Stimulated activated CD4-positive, alpha-beta T cell treated with anti-CD3 and anti-CD28 coated beads, Interleukin-2, amount 100 ng/mL, for 24 hours (primary cell): ENCODE measurements at places on chromosomes 4 and X.

- no peak for DNase-seq
Observed at GRCh38 chr4:90950385-90950841, 823.2 kb downstream of the CCSER1 start.

DNA sequence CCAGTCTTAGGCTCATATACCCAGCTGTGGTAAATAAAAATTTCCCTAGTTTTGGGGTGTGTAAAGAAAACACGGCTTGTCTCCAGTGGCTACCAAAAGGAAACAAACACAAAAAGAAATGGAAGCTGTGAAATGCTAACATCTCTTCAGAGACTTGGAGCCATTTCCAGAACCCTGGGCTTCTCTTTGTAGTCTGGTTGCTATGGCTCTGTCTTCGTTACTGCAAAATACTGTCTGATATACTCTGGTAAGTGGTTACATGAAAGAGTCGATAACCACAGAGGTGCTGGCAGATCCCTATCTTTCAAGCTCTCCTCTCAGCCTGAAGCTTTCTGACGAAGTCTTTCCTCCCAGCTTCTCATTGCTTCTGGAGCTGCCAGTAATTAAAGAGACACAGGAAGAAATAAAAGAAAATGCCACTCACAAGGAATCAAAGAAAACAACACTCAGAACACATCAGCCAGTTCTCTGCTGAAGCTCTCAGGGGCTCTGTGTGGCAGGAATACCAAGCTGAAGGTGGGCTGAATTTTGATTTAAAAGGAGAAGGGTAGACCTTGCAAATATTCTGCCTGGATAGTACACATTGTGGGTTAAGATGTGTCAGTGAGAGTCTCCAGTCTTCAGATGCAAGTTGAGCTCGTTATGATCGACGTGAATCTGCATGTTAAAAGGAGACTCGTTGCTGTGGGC, 107.6 kb upstream of the FAM9C start:
- no peak for DNase-seq

- DNase-seq = no peak
Observed at GRCh38 chr4:9608300-9608699, 164.1 kb downstream of the DEFB131A start.

- no peak for DNase-seq
Observed at GRCh38 chrX:9614016-9614415, 149.2 kb downstream of the TBL1X start.

GRCh38 chr4:97116511-97116910, 1026.8 kb downstream of the STPG2 start:
- DNase-seq = no peak

DNA sequence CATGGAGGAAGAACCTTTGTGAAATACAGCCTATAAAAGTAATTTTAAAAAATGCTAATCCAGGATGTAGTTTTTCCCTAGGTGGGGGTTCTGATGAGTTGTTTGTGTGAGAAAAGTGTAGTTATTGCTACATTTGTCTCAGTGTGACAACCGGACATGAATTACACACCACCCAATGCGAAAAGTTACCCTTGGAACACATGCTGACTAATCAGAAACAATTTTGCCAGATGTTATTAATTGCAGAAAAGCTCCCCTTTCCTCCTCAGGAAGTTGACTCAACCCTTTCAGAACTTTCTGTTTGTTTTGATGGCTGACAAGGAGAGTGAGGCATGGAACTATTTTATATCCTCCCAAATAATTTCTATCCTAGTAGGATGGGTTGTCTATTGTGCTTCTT, 38.1 kb upstream of the EDA2R start:
- no peak for DNase-seq

DNA sequence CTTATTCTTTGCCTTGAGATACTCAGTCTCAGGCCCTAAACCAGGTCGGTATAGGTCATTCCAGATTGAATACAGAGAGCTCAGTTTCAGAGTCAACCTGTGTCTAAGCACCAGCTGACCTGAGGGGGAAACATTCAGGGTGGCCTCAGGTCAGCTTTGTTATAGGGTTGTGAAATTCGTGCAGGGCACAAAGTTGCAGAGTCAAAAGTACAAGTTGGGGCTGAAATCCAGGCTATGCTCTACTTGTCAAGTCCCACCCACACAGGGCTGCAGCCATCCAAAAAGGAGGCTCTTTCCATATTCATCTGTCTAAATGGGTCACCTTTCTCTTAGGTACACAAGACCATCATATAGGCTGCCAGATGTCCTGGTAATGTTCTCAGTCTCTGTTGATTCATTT, 89.7 kb downstream of the ITIH6 start:
- no peak for DNase-seq

DNA sequence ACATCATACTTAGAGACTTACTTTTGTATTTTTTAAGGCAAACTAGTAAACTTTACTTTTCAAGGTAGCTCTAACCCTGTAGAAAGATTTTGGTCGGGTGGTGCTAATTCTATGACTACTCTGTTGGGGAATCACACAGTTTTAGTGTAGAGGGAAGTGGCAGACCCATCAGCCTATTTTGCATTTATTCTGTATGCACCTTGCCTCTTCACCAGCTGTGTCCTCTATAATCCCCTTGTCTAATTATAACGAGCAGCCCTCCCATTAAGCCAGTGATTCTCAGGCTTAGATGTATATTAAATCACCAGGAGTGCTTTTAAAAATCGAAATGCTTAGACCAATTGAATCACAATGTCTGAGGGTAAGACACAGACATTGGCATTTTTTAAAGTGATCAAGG, 78.1 kb downstream of the GALNT7 start:
- no peak for DNase-seq

GRCh38 chr4:184853436-184853835, 27.7 kb upstream of the ACSL1 start:
- no peak for DNase-seq

DNA sequence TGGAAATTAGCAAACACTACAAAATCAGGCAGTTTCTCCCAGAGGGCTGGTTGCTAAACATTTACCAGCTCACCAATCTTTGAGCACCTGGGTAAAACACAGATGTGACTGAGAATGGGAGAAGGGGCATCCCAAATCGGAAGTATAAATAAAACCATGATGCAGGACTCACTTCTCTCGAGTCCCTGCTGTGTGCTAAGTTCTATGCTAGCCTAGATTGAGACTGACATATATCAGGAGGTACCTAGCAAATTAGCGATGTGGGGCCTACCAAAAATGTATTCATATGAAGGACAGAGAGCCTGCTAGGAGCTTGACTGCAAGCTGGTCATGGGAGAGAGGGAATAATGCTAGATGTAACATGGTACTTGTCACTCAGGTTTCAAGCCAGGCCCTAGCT, 171.9 kb upstream of the PGRMC2 start:
- no peak for DNase-seq

DNA sequence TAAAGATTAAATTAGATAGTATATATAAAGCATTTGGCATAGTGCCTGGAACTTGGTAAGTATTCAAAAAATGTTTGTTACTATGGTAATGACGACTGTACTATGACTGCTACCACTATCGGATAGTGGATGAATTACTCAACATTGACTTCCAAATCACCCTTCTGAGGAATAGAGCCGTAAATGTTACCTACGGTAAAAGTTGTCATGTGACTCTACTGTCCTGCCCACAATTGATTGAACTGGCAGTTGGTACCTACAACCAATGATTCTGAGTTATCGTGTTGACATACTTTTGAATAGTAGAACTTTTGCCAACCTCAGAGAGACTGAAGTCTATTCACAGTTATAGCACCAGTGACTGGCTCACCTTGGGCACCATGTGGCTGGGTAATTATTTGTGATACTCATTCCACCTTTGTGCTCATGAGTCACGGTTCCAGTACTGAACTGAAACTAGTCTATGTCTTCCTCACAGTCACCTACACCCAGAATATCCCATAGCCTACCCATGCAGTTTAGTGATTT, 185.5 kb upstream of the PITX2 start:
- DNase-seq = no peak

- DNase-seq = no peak
Observed at GRCh38 chrX:17544821-17545220, 169.8 kb downstream of the NHS start.

- DNase-seq = no peak
Observed at GRCh38 chr4:74967324-74967723, 34.4 kb downstream of the PARM1 start.

- DNase-seq = no peak
Observed at GRCh38 chrX:18394477-18394876, 30.9 kb upstream of the CDKL5 start.

DNA sequence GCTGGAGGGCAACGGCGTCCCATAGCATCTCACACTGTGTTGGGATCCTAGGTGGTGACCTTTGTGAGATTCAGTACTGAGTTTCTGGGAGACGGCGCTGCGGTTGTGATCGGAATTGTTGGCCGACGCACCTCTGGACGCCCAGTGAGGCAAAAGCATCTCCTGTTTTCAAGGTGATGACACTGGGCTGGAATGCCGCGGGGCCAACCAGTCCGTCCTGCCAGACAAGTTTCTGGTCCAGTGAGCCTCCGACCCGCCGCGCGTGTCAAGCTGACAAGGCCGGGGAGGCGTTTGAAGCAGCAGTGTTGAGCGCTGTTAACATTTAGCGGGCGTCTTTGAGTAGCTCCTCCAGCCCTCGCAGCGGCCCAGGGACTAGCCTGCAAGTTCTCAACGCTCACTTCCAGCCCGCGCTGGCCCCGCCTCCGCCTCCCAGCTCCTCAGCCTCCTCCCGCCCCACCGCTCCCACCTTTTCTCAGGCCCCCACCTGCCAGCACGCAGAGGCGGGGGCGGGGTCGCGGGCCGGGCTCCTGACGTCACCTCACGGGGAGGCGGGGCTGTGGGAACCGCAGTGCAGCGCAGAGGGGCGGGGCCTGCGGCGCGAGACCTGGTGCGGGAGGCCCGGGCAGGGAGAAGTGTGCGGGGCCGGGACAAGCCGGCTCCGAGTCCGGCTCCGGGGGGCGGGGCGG, 482 bp upstream of the CDS1 start:
- DNase-seq = peak; percentile 88

- DNase-seq = no peak
Observed at GRCh38 chr4:95637043-95637600, 88.3 kb upstream of the UNC5C start.

- DNase-seq = no peak
Observed at GRCh38 chr4:8920969-8921368, 49.3 kb upstream of the HMX1 start.

DNA sequence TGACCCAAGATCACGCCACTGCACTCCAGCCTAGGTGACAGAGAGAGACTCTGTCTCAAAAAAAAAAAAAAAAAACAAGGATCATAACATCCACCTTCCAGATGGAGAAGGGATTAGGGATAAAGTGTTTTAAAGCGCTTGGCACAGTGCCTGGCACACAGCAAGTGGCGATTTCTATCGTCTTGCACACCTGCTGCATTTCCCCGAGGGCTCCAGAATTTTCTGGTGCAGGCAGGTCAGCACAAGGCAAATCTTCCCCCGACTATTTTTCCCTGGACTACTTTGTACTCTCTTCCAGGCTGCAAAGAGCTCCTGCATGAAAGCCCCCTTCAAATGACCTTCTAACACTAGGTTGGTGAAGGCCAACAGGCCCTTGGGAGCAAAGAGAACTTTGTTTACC, 57.3 kb downstream of the APBB2 start:
- no peak for DNase-seq

DNA sequence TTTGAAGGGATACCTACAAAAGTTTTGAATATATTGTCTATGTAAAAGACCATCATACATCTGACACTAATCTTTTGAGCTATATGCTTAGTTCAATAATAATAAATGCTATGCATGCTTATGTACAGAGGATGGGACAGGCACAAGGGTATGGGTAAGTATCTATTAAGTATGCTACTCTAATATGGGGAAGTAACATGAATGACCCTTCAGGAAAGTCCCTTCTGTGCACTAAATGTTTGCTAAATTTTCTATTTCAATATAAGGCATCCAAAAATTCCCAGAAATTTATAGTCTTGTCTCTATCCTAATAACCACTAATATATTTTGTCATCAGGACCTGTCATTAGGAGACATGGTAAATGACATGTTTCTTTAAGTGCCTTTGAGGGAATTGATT, 19.0 kb downstream of the ATP8A1 start:
- DNase-seq = no peak

GRCh38 chr4:19776021-19776459, 475.7 kb upstream of the SLIT2 start:
- no peak for DNase-seq

DNA sequence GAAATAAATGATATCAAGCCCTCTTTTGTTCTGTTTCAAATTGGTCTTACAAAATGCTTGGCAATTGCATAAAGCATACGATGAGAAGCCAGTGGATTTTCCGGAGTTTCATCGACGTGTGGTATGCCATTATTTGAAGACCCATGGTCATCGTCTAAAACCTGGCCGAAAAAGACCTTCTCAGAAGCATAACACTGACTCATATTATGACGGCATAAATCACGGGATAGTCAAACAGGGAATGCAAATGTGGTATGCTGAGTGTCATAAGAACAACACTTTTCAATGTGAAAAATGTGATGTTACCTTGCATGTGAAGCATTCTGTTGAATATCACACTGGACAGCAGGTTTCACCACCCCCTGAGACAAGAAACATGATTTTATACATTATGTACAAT, 695.2 kb downstream of the GRXCR1 start:
- DNase-seq = no peak

GRCh38 chrX:71998836-71999509, 88.3 kb downstream of the NHSL2 start:
- peak; percentile 47 for DNase-seq

DNA sequence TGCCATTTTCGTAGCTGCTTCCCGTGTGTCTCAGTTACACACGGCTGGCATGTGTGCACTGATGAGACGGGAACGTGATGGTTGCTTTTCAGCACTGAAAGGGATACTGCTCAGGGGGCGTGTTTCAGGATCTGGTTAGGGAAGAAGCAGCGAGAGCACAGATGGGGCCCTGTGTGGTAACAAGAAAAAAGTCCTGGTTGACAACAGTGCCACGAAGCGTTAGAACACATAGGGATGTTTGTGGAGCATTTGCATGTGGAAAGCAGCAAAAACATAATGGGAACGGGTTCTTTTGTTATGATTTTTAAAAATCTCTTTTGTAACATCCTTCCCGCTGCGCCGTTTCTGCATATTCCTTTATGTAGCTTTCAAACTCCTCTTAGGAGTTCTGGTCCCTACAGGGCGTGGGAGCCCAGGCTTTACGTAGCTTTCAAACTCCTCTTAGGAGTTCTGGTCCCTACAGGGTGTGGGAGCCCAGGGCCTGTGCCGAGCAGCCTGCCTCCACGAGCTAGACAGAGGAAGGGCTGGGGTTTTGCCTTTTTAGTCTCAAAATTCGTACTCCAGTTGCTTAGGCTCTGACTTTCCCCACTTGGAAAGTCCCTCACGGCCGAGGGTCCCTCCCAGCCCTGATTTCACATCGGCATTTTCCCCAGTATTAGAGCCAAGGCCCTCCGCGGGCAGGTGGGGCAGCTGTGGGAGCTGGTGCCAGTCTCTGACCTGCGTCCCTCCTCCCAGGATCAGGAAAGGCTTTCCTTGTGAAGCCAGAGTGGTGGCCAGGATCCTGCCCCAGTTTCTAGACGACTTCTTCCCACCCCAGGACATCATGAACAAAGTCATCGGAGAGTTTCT, 11.0 kb upstream of the MSANTD1 start:
- no peak for DNase-seq
